SW 1271 (cell line): ENCODE measurements at places on chromosomes 7 and 10.

DNA sequence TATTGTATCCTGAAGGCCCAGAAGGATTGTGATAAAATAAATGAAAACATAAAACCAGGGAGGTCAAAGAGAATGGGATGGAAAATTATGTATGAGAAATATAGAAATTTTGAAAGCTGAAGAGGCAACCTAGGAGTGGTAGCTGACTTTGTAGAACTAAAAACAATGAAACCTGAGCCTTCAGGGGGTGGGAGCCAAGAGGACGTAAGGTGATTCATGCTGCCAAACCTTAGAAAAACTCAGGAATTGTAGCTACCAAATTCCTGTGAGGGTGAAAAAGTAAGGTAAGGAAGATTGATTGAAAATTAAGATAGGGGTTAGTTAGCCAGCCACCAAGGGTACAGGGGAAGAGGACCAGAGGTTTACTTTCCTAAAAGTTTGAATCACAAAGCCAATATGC, 213.2 kb downstream of the KCND2 start:
- no peak for DNase-seq

- DNase-seq, result no peak
Measured at GRCh38 chr10:71289421-71290130, 29.5 kb upstream of the SLC29A3 start.

- DNase-seq, result no peak
Measured at GRCh38 chr10:24706479-24707118, 17.1 kb downstream of the ARHGAP21 start.

DNA sequence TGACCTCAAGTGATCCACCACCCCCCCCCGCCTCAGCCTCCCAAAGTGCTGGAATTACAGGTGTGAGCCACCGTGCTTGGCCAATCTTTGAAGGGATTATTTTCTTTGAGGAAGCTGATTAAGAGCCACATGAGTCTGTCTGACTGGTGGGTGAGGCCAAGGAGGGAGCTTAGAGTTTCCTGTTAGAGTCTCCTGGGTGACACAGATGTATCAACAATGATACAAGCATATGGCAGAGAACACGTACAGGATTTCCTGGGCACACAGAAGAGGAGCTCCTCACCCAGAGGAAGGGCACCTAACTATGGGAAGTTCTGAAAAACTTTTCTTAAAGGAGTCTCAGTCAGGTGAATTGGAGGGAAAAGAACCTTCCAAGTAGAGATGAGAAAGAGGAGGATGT, 69.4 kb downstream of the GOLGA7B start:
- DNase-seq, result no peak

- DNase-seq, result no peak
Measured at GRCh38 chr10:91713461-91714072, 80.7 kb upstream of the PPP1R3C start.

DNA sequence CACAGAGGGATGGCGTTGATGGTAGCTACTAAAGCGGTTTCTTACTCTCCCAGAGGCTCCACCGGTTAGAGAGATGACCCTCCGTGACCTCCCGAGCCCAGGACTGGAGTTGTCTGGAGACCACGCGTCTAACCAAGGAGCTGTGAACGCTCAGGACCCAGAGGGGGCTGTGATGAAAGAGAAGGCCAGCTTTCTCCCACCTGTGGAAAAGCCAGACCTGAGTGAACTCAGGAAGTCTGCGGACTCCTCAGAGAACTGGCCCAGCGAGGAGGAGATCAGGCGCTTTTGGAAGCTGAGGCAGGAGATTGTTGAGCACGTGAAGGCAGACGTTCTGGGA, 15.9 kb downstream of the LRRC27 start:
- no peak for DNase-seq

- DNase-seq, result no peak
Measured at GRCh38 chr10:71082960-71083715, 129.2 kb upstream of the UNC5B start.

- no peak for DNase-seq
Measured at GRCh38 chr7:142954680-142955268, 7.4 kb downstream of the KEL start.

GRCh38 chr10:71294856-71295255, 24.2 kb upstream of the SLC29A3 start:
- no peak for DNase-seq

DNA sequence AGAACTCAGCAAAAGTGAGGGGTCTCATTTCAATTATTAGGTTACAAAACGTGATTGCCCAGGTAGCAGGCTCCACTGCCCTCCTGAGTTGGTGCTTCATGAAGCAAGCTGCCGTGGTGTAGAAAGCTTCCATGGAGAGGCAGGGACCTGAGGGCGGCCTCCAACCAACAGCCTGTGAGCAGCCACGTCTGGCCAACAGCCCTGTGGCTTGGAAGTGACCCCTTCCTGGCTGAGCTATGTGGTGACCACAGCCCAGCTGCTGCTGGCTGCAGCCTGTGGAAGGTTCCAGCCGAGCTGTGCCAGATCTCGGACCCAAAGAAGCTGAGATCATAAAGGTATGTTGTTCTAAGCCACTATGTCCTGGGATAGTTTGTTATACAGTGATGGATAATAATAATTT, 122.5 kb upstream of the KLF6 start:
- DNase-seq, result no peak

GRCh38 chr10:117322260-117322659, 53.0 kb downstream of the PDZD8 start:
- no peak for DNase-seq

- no peak for DNase-seq
Measured at GRCh38 chr10:129545261-129545660, 78.2 kb downstream of the MGMT start.
